ENCODE measurements at places on chromosomes 11 and 22. TPM values are rescaled to one million over a fixed set of nuclear protein-coding genes. Genes with fewer than 3 reads are reported as not detected.

The KCNJ1 gene
- not detected for total RNA-seq

The OR4P4 gene
- not detected for total RNA-seq

The DDI1 gene
- not detected for total RNA-seq

The DERL3 gene
- total RNA-seq, result 1.0 TPM

The MPEG1 gene
- total RNA-seq, result 0.07 TPM

The FGF4 gene
- not detected for total RNA-seq

The MRGPRE gene
- not detected for total RNA-seq

The KLHDC7B gene
- total RNA-seq, result 5.9 TPM

The SYNGR1 gene
- 1.1 TPM for total RNA-seq

The KCNJ11 gene
- total RNA-seq, result not detected

The HBB gene
- total RNA-seq, result 2.7 TPM

The MS4A4A gene
- not detected for total RNA-seq

The TH gene
- total RNA-seq, result not detected

The SLC16A8 gene
- not detected for total RNA-seq

The FXYD2 gene
- 4.0 TPM for total RNA-seq

The SLC22A9 gene
- not detected for total RNA-seq

The TTLL1 gene
- total RNA-seq, result 4.2 TPM

The SLN gene
- not detected for total RNA-seq

The TLCD5 gene
- total RNA-seq, result 0.42 TPM

The SYCE3 gene
- total RNA-seq, result not detected

The GAL3ST1 gene
- total RNA-seq, result 0.44 TPM

The ARHGAP20 gene
- total RNA-seq, result not detected

The TRIM48 gene
- total RNA-seq, result not detected

The PAMR1 gene
- total RNA-seq, result not detected

The RCOR2 gene
- total RNA-seq, result not detected

The MN1 gene
- 0.39 TPM for total RNA-seq

The MYRF gene
- total RNA-seq, result 0.30 TPM

The OR52I1 gene
- not detected for total RNA-seq

The GDPD4 gene
- total RNA-seq, result not detected

The RAD9A gene
- 27.5 TPM for total RNA-seq

The KRTAP5-2 gene
- total RNA-seq, result 0.35 TPM

All from CD4-positive, CD25-positive, alpha-beta regulatory T cell (primary cell).